ENCODE measurements at places on chromosomes 4 and X.

- no peak for DNase-seq
These were observed 9.2 kb downstream of the PWWP3B start for GRCh38 chrX:106177106-106177981.

GRCh38 chrX:130715299-130715698, 187.7 kb downstream of the ENOX2 start:
- no peak for DNase-seq

GRCh38 chrX:134294548-134294947, 57.6 kb downstream of the CCDC160 start:
- no peak for DNase-seq

DNA sequence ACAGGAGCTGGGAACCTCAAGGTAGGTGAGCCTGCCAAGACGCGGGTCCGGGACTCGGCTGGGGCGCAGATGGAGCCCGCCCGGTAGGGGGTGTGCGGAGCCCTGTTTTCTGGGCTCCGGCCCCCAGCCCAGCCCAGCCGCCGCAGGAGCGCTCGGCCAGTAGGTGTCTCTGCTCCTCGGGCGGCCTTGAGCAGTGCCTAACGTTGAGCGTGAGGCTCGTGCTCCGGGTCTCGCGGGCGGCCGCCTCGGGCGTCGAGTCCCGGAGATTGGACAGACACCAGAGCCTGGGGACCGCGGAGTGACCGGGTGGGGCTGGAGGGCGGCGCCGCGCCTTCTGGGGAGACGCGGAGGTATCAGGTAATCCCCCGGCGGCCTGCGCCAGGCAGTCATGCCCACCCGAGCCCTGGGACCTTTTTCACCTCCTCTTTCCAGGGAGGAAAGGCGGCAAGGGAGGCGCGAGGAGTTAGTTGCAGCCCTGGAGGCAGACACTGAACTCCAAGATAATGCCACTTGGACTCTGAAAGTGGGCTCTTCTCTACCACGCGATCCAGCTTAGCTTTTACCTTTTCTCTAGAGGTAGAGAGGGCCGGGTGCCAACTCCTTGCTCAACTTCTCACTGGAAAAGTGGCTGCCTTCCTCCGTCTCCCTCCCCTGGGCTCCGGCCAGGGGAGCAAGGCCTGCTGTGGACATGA, 14.5 kb upstream of the FGG start:
- DNase-seq, result no peak

DNA sequence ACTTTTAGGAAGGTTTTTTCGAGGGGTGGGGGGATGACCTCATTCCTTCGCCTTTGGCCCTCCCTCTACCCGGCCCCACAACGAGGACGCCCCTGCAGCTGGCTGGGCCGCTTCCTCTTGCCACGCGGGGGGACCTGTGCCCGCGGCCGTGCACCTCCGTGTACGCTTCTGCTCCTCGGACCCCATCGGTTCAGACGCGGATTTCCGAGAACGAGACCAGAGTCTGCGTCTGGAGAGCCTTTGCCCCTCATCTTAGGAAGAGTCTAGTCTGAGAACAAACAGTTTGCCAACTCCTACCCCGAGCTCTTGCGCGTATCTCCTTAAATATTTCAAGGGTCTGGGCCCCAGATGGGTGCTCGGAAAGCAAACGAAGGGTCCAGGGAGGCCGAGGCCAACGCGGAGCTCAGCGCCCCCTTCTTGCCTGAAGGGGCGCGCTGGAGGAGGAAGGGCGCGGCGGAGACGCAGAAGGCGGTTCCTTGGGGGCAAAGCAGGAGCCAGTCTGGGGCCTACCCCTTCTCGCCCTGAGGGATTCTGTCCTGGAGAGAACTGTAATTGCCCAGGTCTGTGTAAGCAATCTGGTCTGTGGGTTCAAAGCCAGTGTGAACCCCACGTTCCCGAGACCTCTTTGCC, 3.9 kb upstream of the SFRP2 start:
- no peak for DNase-seq

DNA sequence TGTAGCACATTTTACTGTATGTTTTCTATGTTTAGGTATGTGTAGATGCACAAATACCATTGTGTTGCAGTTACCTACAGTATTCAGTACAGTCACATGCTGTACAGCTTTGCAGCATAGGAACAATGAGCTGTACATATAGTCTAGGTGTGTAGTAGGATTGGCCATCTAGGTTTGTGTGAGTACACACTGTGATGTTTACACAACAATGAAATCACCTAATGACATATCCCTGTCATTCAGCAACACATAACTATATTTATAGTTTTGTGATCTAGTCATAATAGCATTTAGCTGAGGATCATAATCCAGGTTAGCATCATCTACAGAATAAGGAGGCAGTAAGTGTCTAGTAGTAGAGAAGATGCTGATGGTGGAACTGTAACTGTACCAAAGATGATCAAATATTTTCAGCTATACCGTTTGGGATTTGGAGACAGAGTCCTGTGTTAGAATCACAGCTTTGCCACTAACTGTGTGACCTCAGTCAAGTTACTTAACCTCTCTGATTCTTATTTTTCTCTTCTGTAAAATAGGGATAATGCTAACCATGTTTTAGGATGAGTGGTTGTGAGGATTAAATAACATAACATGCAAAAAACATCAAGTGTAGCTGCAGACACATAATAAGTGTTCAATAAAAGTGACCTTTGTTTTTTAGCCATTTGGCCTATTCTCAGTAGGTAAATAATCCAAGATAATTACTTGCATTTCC, 73.3 kb downstream of the LIMCH1 start:
- no peak for DNase-seq

GRCh38 chr4:35793045-35793722, 451.1 kb downstream of the ARAP2 start:
- DNase-seq, result no peak

GRCh38 chr4:98682719-98683118, 24.3 kb upstream of the TSPAN5 start:
- no peak for DNase-seq

DNA sequence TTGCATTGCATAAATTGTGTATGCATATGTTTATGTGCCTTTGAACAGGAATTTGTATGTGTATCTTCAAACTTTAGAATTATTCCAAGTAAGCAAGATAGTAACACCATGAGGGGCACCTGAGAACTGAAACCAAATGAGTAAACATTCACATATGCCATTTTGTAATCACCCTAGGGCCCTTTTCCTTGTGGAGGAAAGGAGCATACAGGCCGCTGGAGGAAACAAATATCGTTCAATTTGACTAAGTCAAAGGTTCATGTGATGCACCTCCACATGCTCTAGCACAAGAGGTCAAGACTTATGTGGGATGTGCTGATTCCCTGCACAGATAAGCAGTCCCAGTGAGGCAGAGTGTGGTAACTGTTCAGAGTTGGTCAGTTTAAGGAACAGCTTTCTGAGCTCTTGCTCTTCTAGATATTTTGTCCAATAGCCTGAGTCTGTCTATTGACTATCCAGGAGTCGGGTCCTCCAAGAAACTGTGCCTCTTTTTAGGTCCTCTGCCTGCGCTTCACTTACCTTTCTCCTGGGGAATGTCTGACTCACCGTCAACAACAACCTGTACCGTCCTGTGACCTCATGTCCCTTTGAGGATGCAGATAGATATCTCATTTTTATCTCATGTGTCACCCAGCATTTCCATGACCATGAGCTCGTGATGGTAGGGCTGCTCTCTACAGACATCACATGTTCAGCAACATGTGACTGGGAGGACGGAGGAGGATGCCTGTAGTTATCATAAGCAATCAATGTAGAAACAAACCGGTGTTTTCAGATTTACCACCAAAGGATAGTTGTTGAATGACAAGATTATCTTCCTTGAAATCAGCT, 196.9 kb downstream of the NWD2 start:
- DNase-seq, result no peak

Measured in activated effector memory CD4-positive, alpha-beta T cell treated with Interleukin-2 at 50 U/mL for 16 hours (primary cell).